ENCODE measurements at places on chromosomes 2 and 18.

DNA sequence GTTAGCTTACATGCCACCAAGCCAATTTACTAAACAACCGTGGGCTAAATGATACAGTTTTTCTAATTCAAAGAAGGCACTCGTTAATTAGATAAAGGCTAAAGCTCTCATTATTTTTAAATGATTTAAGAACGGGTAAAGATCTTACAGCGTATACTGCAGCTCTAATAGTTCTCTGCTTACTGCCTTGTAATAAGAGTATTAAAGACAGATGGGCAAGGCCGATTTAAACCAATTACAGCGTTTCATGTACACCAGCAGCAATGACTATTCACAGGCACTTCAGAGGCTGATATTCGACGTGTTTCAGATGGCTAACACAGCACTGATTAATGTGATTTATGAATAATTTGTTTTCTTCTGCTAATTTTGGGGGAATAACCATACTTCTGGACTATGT lies 259.3 kb downstream of the ZNF407 start:
- no peak for DNase-seq

- DNase-seq = no peak
These were observed 262.0 kb downstream of the AFF3 start for GRCh38 chr2:99880148-99880963.

DNA sequence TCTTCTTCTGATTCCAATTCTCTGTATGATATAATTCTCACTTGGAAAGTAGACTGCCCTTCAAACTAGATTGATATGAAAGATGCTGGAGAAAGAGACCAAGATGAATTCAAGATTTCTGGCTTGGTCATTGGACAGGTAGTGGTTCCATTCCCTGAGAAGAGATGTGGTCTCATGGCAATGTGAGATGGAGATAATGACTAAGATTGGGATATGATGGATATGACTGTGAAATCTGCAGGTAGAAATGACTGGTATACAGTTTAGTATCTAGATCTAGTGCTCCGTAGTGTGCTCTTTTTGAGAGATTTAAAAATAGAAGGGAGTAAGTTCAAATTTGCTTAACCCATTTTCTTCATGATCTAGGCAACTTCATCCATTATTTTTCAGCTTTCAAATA lies 425.4 kb upstream of the TRIB2 start:
- DNase-seq = no peak

- no peak for DNase-seq
These were observed 112.1 kb downstream of the NFATC1 start for GRCh38 chr18:79507546-79508480.

DNA sequence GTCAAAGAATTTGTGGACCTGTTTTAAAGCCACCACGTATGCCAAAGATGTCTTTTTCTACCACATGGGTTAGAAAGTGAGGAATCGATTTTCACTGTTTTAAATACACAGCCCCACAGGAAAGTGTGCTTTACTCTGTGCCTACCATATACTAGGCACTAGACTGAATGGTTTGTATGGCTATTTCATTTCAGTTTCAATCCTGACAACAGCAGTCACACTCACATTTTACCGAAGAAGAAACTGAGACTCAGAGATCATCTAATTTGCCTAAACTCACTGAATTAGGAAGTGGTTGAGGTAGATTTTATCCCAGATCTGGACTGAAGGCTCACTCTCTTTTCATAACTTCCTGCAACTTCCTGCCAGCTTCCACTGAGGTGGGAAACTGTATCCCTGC lies 176.4 kb downstream of the ALK start:
- no peak for DNase-seq

- DNase-seq = no peak
These were observed 285.8 kb upstream of the REV1 start for GRCh38 chr2:99775585-99775984.

- DNase-seq = no peak
These were observed 95.9 kb downstream of the LYPD6B start for GRCh38 chr2:149134335-149134923.

Measured in KBM-7 (cell line).